HFFc6 (cell line): ENCODE measurements at places on chromosomes 1 and 21. TPM values are rescaled to one million over a fixed set of nuclear protein-coding genes. Genes with fewer than 3 reads are reported as not detected.
A peak's percentile ranks its signal among the peaks of the same experiment; 100 is the strongest.

DNA sequence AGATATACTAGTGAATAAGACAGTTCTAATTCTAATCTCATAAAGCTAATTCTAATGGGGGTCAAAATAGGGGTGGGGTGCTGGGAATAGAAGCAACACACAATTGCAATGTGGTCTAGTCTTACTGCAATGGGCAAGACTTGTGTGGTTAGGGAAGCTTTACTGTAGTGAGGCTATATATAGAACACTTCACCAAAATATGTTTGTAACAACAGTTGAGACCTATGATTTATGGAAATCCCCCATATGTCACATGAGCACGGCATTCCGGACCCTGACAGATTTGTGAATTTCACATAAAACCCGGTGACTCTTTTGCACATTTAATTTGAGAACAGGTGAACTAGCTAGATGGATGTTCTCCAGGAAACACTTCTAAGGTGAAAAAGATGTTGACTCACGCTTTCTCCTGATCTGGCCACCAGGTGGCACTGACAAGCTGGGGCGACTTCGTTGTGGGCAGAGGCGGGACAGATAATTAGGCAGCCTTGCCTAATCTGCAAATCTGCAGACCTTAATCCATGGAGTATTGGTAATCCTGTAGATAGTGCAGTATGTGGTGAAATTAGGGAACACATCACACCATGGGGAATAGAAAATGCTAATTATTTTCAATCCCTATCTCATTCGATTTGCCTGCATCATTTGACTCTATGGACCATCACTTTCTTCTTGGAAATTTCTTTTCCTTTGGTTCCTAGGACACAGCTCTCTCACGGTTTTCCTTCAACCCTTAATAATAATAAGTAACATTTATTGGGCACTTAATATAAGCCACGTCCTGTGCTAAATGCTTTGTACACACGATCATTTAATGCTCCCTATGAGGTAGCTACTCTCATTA lies 37.7 kb downstream of the KIAA0040 start:
- DNase-seq: peak; percentile 15
- no peaks in the 10 kb centered on the region for H3K36me3 ChIP-seq
- peaks cover 15% of the 10 kb centered on the region for H3K4me1 ChIP-seq
- no peak overlapping the region for H3K4me3 ChIP-seq
- H3K27ac ChIP-seq: no peak overlapping the region

GRCh38 chr1:68116643-68117235 lies 66.3 kb upstream of the DIRAS3 start:
- H3K4me1 ChIP-seq: peaks cover 46% of the 10 kb centered on the region
- H3K27me3 ChIP-seq: no peaks in the 10 kb centered on the region
- no peak overlapping the region for H3K27ac ChIP-seq
- peak; percentile 23 for DNase-seq
- no peaks in the 10 kb centered on the region for H3K36me3 ChIP-seq
- no peak overlapping the region for H3K4me3 ChIP-seq

Gene ENSA
- total RNA-seq: 124 to 132 TPM (median 124 TPM) in 3 replicates

DNA sequence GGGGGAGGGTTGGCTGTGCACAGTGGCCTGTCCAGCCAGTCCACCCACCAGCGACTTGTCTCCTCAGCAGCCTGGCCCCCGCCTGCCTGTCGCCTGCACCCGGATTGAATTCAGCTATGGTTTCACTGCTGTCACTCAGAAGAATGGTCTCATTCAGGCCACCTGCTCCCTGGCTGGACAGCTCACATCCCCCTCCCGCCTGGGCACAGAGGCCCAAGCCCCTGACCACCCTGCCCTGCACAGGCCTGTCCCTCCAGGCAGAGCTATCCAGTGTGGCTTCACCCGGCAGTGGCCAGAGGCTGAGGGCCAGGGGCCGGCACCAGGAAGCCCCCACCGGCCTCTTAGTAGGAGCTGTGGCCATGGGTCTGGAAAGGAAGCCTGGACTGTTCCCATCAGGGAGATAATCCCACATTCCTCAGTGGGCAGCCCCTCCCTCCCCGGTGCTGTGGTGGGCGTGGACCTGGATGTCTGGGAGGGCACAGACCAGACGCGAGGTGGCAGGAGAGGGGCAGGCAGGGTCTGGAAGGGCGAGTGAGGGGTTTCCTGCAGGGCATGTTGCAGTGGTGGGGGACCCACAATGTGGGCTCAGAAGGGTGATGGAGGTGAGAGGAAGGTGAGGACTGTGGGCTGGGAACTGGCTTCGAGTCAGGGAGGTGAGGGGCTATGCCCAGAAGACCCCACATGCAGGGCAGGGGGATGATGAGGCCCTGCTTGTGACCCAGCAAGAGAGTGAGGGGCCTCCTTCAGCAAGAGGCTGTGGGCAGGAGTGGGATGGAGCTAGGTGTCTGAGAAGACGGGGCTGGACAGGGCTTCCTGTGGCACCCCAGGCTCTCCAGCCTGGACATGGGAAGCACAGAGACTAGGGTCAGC lies 30.4 kb downstream of the WNT9A start:
- no peak overlapping the region for H3K4me3 ChIP-seq
- H3K36me3 ChIP-seq: no peaks in the 10 kb centered on the region
- DNase-seq: no peak

DNA sequence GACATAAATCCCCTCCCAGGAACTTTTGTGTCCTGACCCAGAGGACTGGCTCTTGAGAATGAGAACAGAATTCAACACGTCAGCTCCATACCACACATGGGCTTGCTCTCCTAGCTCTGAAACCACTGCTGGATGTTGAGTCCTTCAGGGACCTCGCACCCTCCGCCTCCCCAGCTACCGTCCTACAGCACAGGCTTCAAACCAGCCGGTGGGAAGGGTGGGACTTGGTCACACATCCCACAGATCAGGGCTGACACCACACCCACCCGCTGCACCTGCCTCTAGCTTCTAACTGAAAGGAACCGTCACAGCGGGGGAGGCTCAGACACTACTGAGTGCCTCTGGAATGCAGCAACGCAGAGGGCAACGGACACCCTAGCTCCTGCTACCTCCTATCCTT lies 24.0 kb downstream of the MRAP start:
- no peak overlapping the region for H3K4me3 ChIP-seq
- DNase-seq: no peak
- peaks cover 42% of the 10 kb centered on the region for H3K36me3 ChIP-seq
- no peaks in the 10 kb centered on the region; the same call in none of the 2 replicates for H3K27me3 ChIP-seq
- H3K4me1 ChIP-seq: 0 out of 2 replicates have a peak, but pooled peaks cover 3% of the 10 kb centered on the region

DNA sequence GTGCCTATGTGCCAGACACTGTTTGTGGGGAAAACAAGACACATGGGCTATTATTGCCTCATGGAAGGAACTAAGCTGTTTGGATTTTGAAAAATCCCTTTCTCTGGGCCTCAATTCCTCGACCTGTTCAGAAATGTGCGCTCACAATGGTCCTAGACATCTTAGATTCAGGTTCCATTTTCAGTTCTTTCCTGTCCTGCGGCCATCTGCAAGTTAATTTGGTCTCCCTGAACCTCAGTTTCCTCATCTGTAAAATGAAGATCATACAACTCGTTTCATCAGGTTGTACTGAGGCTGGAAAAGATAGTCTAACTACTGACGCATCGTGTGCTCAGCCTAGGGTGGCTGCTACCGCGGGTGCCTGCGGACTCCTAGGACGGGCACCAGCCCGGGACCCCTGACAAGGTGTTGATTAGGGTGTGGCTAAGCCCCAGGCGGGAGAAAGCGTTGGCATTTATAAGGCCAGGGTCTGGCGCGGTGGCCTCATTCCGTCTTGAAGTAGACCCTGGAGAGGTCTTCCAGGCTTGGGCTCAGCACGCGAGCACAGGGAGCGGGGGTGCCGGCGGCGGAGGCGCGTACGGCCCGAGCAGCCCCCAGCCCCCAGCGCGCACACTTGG lies 493 bp upstream of the ELOA start:
- peaks cover 6% of the 10 kb centered on the region for H3K27me3 ChIP-seq
- H3K36me3 ChIP-seq: no peaks in the 10 kb centered on the region; the same call in none of the 2 replicates
- no peak for DNase-seq
- H3K27ac ChIP-seq: peak overlapping the region; percentile 81
- peak overlapping the region; percentile 91 for H3K4me3 ChIP-seq

GRCh38 chr21:20971296-20971921 lies 26.8 kb upstream of the NCAM2 start:
- DNase-seq: peak; percentile 40
- H3K4me1 ChIP-seq: peaks cover 15% of the 10 kb centered on the region; the same call in 1 of the 2 replicates
- no peaks in the 10 kb centered on the region for H3K36me3 ChIP-seq
- H3K4me3 ChIP-seq: no peak overlapping the region
- H3K27me3 ChIP-seq: no peaks in the 10 kb centered on the region
- H3K27ac ChIP-seq: no peak overlapping the region

GRCh38 chr1:55252942-55253589 lies 37.9 kb upstream of the USP24 start:
- no peak for DNase-seq
- H3K27me3 ChIP-seq: peaks cover 10% of the 10 kb centered on the region
- H3K27ac ChIP-seq: no peak overlapping the region
- 0 out of 2 replicates have a peak, but pooled peaks cover under 1% of the 10 kb centered on the region for H3K4me1 ChIP-seq
- no peaks in the 10 kb centered on the region; the same call in 1 of the 2 replicates for H3K36me3 ChIP-seq

DNA sequence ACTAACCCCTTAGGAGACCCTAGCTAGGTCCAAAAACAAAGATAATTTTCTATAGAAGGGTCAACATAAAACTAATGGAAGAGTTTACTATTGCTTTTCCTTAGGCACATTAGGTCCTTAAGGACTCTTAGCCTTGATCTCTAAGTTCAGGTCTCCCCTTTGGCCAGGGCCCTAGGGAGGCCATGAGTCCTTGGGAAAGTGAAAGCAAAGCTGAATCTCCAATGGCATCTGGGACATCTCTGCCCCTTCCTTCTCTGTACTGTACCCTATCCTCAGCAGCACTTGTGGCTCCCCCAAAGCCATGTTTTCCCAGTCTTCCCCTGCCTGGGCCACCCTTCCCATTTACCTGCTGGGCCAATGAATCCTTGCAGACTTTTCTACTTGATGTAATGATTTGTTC lies 14.3 kb downstream of the IER5 start:
- H3K4me1 ChIP-seq: peaks cover 88% of the 10 kb centered on the region
- peak overlapping the region; percentile 8; the same call in 1 of the 2 replicates for H3K4me3 ChIP-seq
- 0 out of 2 replicates have a peak, but pooled peaks cover 4% of the 10 kb centered on the region for H3K27me3 ChIP-seq
- H3K36me3 ChIP-seq: 0 out of 2 replicates have a peak, but pooled peaks cover 4% of the 10 kb centered on the region
- H3K27ac ChIP-seq: peak overlapping the region; percentile 90

GRCh38 chr1:78540048-78540447 lies 49.3 kb downstream of the PTGFR start:
- no peak overlapping the region for H3K4me3 ChIP-seq
- peaks cover 54% of the 10 kb centered on the region for H3K4me1 ChIP-seq
- peaks cover under 1% of the 10 kb centered on the region; the same call in 1 of the 2 replicates for H3K27me3 ChIP-seq
- H3K27ac ChIP-seq: no peak overlapping the region

Gene A3GALT2
- total RNA-seq: not detected in 3 replicates

- DNase-seq: no peak
- no peak overlapping the region for H3K4me3 ChIP-seq
- no peaks in the 10 kb centered on the region for H3K36me3 ChIP-seq
Measured at GRCh38 chr1:105914403-105914802, 1142.1 kb upstream of the PRMT6 start.

DNA sequence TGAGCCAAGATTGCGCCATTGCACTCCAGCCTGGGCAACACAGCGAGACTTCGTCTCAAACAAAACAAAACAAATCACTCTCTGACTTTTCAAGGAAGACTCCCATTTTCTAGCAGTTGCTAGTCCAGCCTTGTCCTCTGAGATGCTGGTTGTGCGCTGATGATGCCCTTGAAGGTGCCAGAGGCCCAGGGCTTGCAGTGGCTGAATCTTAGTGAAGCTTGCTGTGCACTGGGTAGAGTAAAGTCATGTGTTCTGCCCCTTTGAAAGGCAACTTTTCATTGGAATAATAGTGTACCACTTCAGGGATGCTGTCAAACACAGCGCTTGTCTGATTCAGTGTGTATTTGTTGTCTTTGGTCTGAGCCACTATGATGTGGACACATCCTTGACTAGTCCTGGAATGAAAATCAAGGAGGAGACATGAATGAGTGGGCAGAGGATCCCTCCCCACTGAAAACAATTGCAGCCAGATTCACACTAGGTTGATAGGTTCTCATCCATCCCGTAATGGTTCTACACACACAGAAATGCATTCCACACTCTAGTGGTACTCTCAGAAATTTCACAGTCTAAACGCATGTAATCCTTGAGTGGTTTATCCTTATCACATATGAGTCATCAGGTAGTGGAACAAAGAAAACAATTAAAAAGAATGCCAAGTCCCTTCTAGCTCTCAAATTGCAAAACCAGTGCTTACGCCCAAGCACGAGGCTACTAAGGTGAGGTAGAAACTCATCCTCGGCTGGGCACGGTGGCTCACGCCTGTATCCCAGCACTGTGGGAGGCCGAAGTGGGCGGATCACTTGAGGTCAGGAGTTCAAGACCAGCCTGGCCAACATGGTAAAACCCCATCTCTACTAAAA lies 17.8 kb upstream of the TDRD10 start:
- H3K27me3 ChIP-seq: peaks cover 22% of the 10 kb centered on the region
- no peak overlapping the region for H3K4me3 ChIP-seq
- H3K27ac ChIP-seq: no peak overlapping the region

- H3K4me3 ChIP-seq: no peak overlapping the region
- no peak overlapping the region for H3K27ac ChIP-seq
- no peaks in the 10 kb centered on the region for H3K36me3 ChIP-seq
- H3K27me3 ChIP-seq: no peaks in the 10 kb centered on the region; the same call in none of the 2 replicates
- no peak for DNase-seq
Measured at GRCh38 chr1:165600793-165601192, 30.2 kb upstream of the MGST3 start.

Gene KIF2C
- total RNA-seq: 17.3 to 45.2 TPM (median 30.0 TPM) in 3 replicates

- peaks cover 87% of the 10 kb centered on the region for H3K36me3 ChIP-seq
- no peak overlapping the region for H3K27ac ChIP-seq
Measured at GRCh38 chr1:108194051-108194450, 6.1 kb downstream of the SLC25A24 start.

GRCh38 chr1:84735483-84735882 lies 45.2 kb upstream of the SSX2IP start:
- peak overlapping the region; percentile 47 for H3K4me3 ChIP-seq
- DNase-seq: peak; percentile 54
- peaks cover 20% of the 10 kb centered on the region for H3K36me3 ChIP-seq

Gene FAM151A
- not detected in 3 replicates for total RNA-seq

GRCh38 chr1:113850127-113850796 lies 21.2 kb downstream of the PTPN22 start:
- no peaks in the 10 kb centered on the region for H3K27me3 ChIP-seq
- no peak for DNase-seq
- H3K36me3 ChIP-seq: peaks cover 21% of the 10 kb centered on the region
- H3K4me3 ChIP-seq: no peak overlapping the region

GRCh38 chr1:22457345-22457744 lies 5.7 kb downstream of the ZBTB40 start:
- H3K36me3 ChIP-seq: no peaks in the 10 kb centered on the region
- no peak overlapping the region for H3K4me3 ChIP-seq

DNA sequence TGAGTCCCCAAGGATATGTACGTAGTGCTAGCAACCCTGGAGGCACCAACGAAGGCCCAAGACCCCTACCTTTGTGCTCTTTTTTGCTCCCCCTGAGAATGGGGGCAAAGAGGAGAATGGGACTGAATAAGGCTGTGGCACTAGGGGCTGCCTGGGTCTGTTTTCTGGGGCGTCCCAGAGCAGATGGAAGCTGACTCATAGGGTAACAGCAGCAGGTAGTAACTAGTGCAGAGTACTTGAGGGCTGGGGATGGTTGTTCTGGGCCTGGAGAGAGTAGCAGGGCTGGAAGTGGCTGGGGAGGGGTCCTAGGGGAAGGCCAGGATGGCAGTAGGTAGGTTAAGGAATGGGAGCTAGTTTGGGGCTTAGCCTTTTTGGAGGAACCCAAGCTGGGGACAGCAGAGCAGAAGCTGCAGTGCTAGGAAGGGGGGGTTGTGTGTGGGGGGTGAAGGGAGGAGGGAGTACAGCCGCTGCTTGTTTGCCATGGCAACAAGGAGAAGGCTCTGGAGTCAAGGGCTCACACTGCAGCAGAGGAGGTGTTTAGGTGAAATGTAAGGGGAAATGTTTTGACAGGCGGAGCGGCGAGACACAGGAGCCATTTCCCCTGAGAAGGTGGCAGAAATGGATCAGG lies 1.8 kb downstream of the NCDN start:
- DNase-seq: no peak
- H3K27me3 ChIP-seq: peaks cover 6% of the 10 kb centered on the region
- H3K4me3 ChIP-seq: peak overlapping the region; percentile 95
- H3K4me1 ChIP-seq: peaks cover 57% of the 10 kb centered on the region

GRCh38 chr1:241555526-241555925 lies 23.3 kb downstream of the KMO start:
- H3K27me3 ChIP-seq: peaks cover 12% of the 10 kb centered on the region; the same call in 1 of the 2 replicates
- H3K36me3 ChIP-seq: no peaks in the 10 kb centered on the region
